AG04450 (cell line): ENCODE measurements at places on chromosomes 7 and 10.

DNA sequence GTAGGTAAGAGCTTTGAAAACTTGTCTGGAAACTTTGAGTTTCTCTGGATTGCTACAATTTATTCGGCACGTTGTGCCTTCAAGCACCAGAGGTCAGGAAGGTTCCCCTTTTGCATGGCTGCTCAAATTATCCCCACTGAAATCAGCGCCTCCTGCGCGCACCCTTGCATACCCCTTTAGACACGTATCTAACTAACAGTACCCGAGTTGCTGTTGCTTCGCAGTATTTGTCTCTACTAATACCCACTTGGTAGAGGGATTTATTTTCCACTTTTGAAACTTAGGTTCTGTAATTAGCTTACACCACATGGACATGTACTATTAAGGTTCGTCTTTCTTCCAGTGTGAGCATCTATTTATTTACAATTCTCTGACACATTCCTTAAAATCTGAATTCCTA, 1.6 kb downstream of the MEOX2 start:
- no peak for DNase-seq

GRCh38 chr10:86730227-86730626, 26.2 kb upstream of the BMPR1A start:
- DNase-seq, result no peak

DNA sequence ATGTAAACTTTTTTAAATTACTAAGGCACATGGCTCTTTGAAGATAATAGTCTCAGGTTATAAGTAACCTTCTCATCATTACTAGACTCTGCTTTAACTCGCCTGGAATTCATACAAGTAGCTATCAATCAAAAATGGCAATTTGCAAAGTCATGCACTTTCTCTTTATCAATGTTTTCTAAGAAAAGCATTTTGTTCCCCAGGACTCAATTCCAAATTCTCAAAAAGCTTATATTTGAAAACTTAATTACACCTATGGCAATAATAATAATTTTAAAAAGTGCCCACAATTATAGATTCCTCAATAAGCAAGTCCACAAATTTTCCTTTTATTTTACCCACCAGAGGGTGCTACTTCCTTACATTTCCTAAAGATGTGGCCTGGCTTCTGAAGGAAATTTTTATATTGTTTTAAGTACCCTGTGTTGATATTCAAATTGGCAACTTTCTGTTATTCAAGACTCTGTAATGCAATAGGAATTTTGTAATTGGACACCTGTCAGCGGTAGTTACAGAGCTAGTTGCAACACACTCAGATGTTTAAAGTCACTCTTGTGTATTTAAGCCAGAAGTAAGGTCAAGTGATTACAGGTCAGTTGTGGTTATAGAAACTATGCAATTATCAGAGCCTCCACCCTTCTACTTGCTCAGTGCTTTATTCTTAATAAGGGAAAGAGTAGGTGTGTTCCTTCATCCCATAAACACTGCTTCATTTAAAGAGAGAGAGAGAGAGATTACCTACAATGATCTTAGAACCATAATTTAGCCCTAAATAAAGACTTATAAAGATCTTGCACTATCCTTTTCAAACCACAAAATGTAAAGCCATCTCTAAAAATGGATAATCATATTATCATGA, 47.1 kb upstream of the HYAL4 start:
- DNase-seq, result peak; percentile 39

GRCh38 chr10:3395458-3395861, 222.9 kb upstream of the PITRM1 start:
- no peak for DNase-seq

GRCh38 chr10:17647326-17647725, 3.4 kb downstream of the STAM start:
- DNase-seq, result no peak

GRCh38 chr7:5510426-5511045, 86.9 kb upstream of the TNRC18 start:
- no peak for DNase-seq

- DNase-seq, result no peak
Observed at GRCh38 chr7:4806983-4807597, 31.7 kb downstream of the AP5Z1 start.

DNA sequence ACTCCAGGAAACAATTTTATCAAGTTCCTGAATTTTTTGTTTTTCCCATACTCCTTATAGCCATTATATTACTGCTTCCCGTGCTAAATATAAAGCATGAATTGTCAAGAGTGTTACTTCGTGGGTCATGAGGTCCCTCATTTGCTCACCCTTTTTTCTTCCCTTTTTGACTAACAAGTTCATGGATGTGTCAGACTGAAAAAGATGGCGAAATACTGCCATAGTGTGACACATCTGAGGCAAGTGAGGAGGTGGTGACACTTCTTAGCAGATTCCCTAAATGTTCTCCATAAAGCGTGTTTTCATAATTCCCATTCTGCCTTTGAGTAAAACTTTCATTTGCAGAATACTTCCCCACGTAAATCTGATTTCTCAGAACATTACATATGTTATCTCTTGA, 269.6 kb upstream of the FZD1 start:
- DNase-seq, result no peak

- DNase-seq, result no peak
Observed at GRCh38 chr10:80468002-80468401, 13.9 kb downstream of the TSPAN14 start.

DNA sequence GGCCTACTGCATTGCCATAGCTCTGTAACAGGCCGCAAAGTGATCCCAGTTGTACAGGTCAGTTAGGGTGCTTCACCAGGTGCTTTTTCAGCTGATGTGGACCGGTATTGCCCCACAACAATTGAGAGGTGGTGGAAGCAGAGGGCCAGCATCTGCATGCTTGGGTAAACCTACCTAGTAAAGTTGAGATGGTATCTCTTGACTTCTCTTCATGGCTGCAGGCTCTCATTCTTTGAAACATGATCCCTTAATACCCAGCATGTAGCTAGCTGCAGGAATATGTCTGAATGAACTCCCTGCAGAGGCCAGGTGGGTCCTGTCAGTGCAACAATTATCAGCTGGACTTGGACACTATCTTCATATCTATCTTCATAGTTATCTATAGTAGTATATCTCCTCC, 60.7 kb upstream of the CCDC6 start:
- no peak for DNase-seq

GRCh38 chr10:20593649-20594048, 303.5 kb downstream of the NEBL start:
- DNase-seq, result no peak

DNA sequence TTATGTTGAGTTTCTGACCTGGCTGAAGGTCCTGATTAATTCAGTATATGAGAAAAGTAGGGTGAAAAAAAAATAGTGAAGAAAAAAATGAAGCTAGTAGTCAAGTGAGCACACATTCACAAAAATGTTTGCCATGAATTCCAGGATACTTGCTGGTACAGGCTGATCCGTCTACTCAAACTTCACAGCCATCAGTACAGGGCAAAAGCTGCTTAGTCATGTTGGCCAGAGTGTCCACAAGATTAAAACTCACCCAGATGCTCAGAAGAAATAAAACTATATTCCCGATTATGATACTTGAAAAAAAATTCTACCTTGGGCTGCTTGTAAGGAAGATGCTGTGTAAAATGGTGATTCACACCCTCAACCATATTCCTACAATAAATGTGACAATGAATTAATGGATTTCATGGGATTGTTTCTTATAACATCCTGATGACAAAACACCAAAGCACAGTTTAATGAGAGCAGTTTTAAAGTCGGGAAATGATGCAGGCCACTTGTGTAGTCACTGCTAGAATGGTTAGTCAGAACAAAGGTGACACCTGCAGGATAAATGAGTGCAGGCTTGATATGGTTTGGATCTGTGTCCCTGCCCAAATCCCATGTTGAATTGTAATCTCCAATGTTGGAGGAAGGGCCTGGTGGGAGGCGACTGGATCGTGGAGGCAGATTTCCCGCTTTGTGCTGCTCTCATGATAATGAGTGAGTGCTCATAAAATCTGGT, 49.2 kb upstream of the ANKRD1 start:
- peak; percentile 18 for DNase-seq

DNA sequence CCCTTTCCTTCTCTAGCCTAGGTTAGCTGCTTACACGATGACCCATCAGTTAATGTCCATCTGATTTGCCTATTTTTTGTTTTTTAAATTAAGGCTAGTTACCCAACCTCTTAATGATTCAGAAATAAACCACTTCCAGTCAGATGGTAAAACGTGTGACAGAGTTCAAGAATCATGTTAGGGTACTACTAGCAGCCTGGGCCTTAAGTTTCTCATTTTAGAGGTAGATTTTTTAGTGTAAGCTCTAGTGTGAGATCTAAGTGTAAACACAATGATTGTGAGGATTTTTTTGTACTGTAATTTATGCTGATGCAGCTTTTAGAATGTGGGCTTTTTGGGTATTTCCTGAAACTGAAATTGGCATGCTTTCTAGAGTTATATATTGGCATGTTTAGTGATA, 130.0 kb downstream of the CDK14 start:
- no peak for DNase-seq

DNA sequence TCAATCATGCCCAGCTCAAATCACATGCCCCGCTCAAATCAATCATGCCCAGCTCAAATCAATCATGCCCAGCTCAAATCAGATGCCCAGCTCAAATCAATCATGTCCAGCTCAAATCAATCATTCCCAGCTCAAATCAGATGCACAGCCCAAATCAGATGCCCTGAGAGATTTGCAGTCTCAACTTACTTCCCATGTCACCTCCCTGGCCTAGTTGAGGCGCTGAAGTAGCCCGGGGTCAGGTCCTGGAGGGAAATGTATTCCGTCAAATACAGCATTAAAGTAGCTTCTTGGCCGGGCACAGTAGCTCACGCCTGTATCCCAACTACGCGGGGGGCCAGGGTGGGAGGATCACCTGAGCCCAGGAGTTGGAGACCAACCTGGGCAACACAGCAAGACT, 15.7 kb upstream of the PRKAR1B start:
- DNase-seq, result no peak

- DNase-seq, result no peak
Observed at GRCh38 chr10:99389729-99390480, 40.5 kb downstream of the GOT1 start.

DNA sequence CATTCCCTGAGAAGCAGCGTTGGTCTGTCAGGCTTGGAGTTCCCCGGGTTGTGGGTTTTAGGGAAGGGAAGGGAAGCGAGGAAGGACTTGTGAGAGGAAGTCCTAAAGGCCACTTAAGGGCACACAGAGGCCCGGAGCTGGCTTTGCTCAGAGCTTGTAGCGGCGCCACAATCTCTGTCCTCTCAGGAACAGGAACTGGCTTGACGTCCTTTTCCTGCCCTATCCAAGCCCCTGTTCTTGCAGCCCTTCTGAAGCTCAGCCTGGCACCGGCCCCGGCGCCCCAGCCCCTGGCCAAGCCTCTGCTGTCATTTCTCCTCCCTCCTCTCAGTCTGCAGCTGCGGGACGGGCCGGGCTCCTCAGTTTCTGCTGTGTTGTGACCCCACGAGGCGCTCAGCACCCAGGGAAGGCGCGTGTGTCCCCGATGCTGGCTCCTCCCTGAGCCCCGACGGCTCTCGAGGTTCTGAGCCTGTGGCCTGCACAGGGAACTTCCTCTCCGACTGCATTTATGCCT, at the start of gene GIMAP8:
TSS of gene GIMAP8 (plus strand) at position 140 of the 511 bp plus-strand sequence. CDS start 16,069 bp downstream, outside the sequence.
- DNase-seq, result no peak

- no peak for DNase-seq
Observed at GRCh38 chr7:44643206-44643605, 36.8 kb downstream of the OGDH start.

GRCh38 chr10:101304316-101304715, 49.6 kb upstream of the BTRC start:
- DNase-seq, result no peak

DNA sequence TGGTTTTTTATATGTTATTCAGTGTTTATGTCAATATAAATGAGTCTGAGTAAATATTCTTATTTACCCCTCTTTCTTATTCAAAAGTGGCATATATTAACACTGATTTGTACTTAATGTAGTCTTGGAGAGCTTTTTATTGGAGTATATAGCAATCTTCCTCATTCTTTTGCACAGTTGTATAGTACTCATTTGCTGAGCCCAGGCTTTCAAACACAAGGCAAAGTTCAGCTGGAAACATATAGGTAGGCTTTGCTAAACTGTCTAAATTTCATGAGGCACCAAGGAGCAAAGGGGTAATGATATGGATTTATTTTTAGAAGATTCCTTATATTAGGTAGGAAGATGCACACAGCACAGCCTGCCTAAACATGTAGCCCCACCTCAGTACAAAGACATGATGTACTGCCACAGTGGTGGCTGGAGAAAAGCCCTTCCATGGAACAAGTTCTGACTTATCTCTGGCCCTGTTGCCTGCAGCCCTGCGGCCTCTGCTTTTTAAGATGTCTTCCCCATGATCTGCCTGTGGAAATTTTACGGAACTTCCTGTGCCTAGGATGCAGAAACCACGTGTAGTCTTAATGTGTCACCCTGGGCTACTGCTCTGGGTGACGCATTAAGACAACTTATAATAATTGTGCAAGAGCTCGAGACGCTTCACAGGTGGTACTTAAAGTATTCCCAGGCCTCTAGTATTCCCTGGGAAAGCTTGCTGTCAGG, 9.6 kb upstream of the PDCD4 start:
- DNase-seq, result no peak

DNA sequence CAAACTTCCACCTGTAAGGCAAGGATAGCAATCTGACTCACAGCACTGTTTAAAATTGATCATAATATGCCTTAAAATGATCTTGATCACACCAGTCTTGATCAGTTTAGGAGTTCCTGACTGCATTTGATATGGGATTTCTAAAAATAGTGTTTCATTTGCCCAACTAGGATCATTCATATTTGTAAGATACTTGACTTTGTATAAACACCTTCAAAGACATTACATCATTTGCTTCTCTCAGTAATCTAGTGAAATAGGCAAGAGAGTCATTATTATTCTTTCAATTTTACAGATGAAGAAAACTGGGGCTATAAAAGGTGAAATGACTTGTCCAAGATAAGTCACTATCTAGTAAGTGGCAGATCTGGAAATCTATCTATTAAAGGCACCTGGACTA, 521.1 kb downstream of the GATA3 start:
- DNase-seq, result no peak

DNA sequence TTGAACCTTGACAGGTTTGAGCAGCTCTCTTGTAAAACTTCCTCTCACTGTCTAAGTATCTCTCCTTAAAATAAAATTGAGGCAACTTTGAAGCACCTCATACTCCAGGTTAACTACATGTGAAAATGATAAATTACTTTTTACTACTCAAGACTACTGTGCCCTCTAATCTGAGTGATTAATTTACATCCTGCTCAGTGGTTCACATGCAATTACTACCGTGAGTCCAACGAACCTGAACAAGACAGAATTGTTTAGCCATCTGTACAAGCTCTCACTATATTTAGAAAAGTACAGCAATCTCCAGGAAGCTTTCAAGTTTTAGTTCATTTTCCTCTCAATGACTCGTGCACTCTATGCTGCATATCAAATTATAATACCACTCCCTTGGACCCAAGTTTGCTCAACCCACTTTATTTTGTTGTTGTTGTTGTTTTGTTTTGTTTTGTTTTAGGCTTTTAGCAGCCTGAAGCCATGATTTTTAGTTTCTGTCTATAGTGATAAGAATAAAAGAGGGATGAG, 21.2 kb downstream of the PDE1C start:
- DNase-seq, result no peak

DNA sequence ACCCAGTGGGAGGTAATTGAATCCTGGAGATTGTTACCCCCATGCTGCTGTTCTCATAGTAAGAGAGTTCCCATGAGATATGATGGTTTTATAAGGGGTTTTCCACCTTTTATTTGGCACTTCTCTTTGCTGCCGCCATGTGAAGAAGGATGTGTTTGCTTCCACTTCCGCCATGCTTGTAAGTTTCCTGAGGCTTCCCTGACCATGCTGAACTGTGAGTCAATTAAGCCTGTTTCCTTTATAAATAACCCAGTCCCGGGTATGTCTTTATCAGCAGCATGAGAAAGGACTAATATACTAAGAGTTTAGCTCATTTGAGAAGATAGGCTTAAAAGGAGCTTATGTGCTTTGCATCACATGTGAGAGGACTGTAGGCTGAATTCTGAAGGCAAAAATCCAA, 29.3 kb downstream of the TMEM248 start:
- DNase-seq, result no peak
